ENCODE measurements at places on chromosomes 3 and 15. TPM values are rescaled to one million over a fixed set of nuclear protein-coding genes. Genes with fewer than 3 reads are reported as not detected.

ATP13A3 gene
- total RNA-seq, result 101 TPM

ABTB1 gene
- 47.5 TPM for total RNA-seq

TUSC7 gene
- not detected for total RNA-seq

SCAANT1 gene
- total RNA-seq, result not detected

NANOGP8 gene
- not detected for total RNA-seq

ZCWPW2 gene
- total RNA-seq, result 0.96 TPM
